Esophagus muscularis mucosa (tissue), 4 donors: ENCODE measurements at places on chromosomes 12 and 14.
A peak's percentile ranks its signal among the peaks of the same experiment; 100 is the strongest.

DNA sequence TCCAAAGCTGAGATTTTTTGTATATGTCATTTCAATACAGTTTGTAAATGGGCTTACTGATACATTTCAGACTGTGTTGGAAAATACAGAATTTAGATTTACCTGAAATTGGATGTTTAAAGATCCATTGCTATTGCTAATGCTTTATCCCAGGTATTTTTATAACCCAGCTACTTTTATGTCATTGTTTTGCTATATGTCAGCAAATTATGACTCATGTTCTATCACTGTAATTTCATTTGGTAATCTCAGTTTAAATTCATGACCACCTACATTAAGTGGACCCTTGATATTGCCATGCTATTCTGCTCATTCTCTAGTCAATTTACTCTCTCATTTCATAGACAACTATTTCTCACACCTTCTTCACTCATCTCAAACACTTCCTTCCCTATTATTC is 281.2 kb downstream of the IPO8 start:
- no peak overlapping the region for H3K27ac ChIP-seq
- no peaks in the 10 kb centered on the region for H3K27me3 ChIP-seq
- DNase-seq: no peak
- H3K36me3 ChIP-seq: no peaks in the 10 kb centered on the region

- H3K27me3 ChIP-seq: no peaks in the 10 kb centered on the region
- H3K36me3 ChIP-seq: no peaks in the 10 kb centered on the region
- no peak overlapping the region for H3K4me3 ChIP-seq
- H3K4me1 ChIP-seq: no peaks in the 10 kb centered on the region
- no peak for DNase-seq
Observed at GRCh38 chr12:105944628-105945027, 194.1 kb downstream of the NUAK1 start.

DNA sequence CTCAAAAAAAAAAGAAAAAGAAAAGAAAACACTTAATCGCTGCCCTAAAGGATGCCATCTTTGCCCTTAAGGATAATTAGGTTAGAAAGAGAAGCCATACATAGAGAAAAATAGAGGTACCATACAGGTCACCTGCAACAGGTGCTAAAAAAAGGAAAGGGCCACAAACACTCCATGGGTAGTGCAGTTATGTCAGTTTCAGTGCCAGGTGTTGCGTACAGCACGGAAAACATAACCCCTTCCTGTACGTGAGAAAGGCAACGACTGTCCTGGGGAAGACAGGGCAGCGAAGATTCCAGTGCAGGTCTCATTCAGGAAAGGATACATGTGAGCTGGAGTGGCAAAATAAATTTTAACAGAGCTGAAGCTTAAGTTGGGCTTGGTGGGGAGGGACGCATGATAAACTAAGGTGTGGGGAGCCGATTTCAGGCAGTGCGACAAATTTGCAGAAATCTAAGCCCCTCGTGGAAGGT is 553 bp upstream of the DAZAP2 start:
- peak overlapping the region; percentile 96 for H3K4me3 ChIP-seq
- DNase-seq: no peak
- H3K4me1 ChIP-seq: peaks cover 35% of the 10 kb centered on the region
- H3K27me3 ChIP-seq: no peaks in the 10 kb centered on the region
- peak overlapping the region; percentile 94 for H3K27ac ChIP-seq
- peaks cover 32% of the 10 kb centered on the region for H3K36me3 ChIP-seq

DNA sequence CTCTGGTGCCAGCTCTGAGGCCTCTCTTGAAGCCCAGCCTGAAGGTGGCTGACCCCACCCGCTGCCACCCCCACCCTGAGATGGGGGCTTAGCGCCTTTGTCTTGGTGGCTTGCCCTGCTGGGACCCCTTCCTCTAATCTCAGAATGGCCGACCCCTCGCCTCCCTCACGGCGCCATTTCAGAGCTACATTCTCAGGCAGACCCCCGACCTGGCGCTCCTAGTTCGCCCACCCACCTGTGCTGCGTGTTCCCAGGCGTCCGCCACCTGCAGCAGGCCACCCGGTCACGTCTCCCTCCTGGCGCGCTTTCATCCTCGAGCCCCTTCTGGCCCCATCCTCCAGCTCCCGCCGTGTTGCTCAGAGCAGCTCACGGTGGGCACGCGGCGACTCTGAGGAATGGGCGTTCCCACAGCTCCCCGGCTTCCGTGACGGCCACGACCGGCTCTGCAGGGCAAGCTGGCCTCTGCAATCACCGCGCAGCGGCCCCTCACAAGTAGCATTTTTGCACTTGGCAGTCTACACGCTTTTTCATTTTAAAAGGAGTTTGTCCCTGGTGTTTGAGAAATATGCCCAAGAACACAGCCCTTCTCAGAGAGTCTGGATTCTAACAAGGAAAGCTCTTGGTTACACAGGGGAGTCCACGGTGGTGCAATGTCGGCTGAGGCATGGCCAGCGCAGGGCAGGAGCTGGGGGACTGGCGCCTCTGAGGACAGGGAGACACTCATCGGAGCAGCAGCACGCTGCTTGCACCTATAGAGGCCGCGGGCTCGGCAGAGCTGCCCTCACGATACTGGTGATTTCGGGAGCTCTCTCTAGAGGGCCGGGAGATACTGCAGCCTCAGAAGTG is 105.7 kb upstream of the C14orf180 start:
- no peaks in the 10 kb centered on the region for H3K4me1 ChIP-seq
- DNase-seq: peak; percentile 68
- H3K4me3 ChIP-seq: no peak overlapping the region
- no peaks in the 10 kb centered on the region for H3K36me3 ChIP-seq
- H3K27ac ChIP-seq: no peak overlapping the region

GRCh38 chr12:128807161-128807724 is 16.5 kb downstream of the SLC15A4 start:
- peaks cover 59% of the 10 kb centered on the region for H3K36me3 ChIP-seq
- no peak overlapping the region for H3K27ac ChIP-seq
- H3K27me3 ChIP-seq: no peaks in the 10 kb centered on the region

GRCh38 chr14:64646103-64646502 is 58.1 kb upstream of the PLEKHG3 start:
- no peaks in the 10 kb centered on the region for H3K27me3 ChIP-seq
- peak overlapping the region; percentile 75 for H3K27ac ChIP-seq
- H3K4me3 ChIP-seq: no peak overlapping the region
- peaks cover 20% of the 10 kb centered on the region for H3K4me1 ChIP-seq
- no peak for DNase-seq

GRCh38 chr14:104005489-104005888 is 63.2 kb upstream of the RD3L start:
- no peak overlapping the region for H3K4me3 ChIP-seq
- no peaks in the 10 kb centered on the region for H3K4me1 ChIP-seq
- H3K27ac ChIP-seq: no peak overlapping the region
- H3K36me3 ChIP-seq: no peaks in the 10 kb centered on the region

DNA sequence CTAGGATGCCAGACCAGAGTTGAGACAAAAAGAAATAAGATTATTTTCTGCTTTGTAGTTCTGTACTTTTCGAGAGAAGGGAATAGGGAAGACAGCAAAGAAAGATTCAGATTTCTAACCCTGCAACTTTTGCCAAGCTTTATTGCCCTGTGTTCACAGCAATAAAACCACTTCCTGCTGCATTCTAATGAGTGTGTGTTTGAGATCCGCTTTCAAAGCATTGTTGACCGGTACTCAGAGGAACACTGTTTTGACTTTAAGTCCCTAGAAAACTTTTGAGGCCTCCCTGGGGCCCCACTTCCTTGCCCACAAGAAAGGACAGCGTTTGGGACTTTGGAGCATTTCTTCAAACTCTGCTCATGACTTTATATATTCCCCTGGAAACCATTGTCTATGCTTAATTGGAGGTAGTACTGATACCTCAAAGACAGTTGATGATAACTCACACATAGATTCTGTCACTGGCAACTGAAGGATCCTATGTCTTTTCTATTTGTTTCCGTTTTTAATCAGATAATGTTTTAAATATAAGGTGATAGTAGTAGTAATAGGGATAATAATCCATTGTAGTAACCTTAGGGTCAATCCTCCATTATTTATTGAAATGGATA is 1.3 kb downstream of the RNASE6 start:
- no peaks in the 10 kb centered on the region for H3K36me3 ChIP-seq
- H3K4me3 ChIP-seq: peak overlapping the region; percentile 6

DNA sequence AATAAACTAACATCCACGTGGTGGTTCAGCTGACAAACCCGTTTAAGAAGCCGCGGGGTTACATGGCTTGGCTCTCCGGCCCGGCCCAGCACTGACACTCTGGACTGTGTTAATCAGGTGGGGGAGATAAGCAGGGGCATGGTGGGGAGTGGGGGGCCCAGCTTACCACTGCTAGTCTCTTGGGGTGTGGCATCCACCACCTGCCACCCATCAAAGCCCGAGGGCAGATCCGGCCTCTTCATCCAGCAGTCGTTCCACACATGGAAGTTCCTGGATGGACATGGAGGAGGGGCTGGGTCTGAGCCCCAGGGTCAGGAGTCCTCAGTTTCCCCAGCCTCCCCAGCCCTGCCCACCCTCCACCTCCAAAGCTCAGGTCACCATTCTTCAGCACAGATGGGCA is 4.9 kb downstream of the TGM1 start:
- no peaks in the 10 kb centered on the region for H3K4me1 ChIP-seq
- no peak for DNase-seq
- H3K4me3 ChIP-seq: no peak overlapping the region

- no peaks in the 10 kb centered on the region for H3K4me1 ChIP-seq
- H3K27me3 ChIP-seq: no peaks in the 10 kb centered on the region
- H3K36me3 ChIP-seq: no peaks in the 10 kb centered on the region
- H3K4me3 ChIP-seq: no peak overlapping the region
- no peak overlapping the region for H3K27ac ChIP-seq
- no peak for DNase-seq
Observed at GRCh38 chr14:76126076-76126475, 25.6 kb upstream of the GPATCH2L start.

DNA sequence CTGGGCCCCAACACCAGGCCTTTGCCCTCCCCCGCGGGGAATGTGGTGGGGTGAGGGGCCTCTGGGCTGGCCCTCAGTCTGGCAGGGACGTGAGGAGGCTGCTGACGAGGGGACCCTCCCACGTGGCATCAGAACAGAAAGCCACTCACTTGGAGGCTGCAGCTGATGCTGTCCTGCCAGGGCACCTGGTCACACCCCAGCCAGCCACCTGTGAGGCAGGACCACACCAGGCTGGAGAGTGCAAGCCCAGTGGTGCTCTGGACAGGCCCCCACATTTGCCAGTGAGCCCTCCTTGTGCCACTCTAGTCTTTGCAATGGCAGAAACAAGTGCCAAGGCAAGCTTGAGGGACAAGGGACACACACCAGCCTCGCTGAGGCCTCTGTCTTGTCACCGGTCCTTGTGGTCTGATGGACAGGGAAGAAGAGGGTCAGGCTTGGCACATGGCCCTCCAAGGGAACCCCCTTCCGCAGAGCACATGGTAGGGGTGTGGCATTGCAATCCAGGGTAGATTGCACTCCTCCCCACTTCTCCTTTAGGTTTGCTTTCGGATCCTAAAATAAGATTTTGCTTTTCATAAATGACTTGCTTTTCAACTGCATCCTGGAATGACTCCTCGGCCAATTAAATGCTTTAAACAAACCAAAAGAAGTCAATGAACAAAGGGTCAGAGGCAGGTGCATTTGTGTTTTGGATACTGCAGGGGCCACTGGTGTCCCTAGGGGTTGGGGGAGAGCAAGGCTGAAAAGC is 53.7 kb downstream of the CCDC88C start:
- no peak overlapping the region for H3K4me3 ChIP-seq
- H3K36me3 ChIP-seq: no peaks in the 10 kb centered on the region
- no peak overlapping the region for H3K27ac ChIP-seq

DNA sequence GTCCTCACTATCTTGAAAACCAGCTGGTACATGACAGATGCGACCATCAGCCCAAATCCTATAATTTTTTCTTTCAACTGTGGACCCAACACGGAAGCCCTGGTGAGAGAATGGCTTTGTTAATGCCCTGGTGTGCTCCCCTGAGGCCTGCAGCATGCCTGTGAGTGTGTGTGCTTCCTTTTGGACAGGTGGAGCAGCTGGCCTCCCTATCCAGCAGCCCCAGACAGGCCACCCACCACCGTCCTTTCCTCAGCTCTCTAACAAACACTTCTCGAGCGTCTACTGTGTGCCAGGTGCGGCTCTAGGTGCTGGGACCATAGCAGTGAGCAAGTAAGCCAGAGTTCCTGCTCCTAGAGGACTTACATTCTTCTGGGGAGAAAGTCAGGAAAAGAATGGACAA is 78.9 kb upstream of the GZMB start:
- peak; percentile 83 for DNase-seq
- no peaks in the 10 kb centered on the region for H3K36me3 ChIP-seq
- H3K27me3 ChIP-seq: no peaks in the 10 kb centered on the region
- no peak overlapping the region for H3K4me3 ChIP-seq

DNA sequence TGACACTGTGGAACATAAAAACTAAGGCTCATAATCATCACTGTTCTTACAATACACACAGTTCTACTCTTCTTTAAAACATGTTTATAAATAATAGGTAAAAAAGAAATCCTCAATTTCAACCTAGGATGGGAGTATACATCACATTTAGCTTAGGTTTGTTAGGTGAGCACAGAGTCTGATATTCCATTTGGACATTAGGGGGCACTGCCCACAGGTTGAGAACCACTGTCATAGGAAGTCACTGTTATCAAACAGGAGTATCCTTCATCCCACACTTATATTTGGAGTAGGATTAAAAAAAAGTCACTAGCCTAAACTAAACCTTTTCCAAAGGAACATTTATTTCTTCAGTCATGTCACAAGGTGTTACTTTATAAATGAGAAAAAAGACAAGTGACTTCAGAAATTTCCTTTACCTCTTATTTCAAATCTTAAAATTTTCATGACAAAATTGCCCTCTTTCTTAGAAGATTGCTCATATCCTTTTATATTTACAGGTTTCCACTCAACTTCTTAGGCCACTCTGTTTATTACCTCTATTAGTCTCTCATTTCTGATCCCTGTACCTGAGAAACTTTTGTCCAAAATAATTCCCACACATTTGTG is 240.6 kb downstream of the CPNE8 start:
- no peak overlapping the region for H3K27ac ChIP-seq
- H3K36me3 ChIP-seq: no peaks in the 10 kb centered on the region
- H3K4me3 ChIP-seq: no peak overlapping the region
- no peaks in the 10 kb centered on the region for H3K27me3 ChIP-seq
- H3K4me1 ChIP-seq: no peaks in the 10 kb centered on the region
- DNase-seq: no peak
